ENCODE measurements at places on chromosomes 4 and X. TPM values are rescaled to one million over a fixed set of nuclear protein-coding genes. Genes with fewer than 3 reads are reported as not detected.

GRCh38 chrX:19958552-19959486 lies 32.0 kb downstream of the BCLAF3 start:
- no peak for DNase-seq

GRCh38 chr4:19266566-19266965 lies 985.1 kb upstream of the SLIT2 start:
- no peak for DNase-seq

DNA sequence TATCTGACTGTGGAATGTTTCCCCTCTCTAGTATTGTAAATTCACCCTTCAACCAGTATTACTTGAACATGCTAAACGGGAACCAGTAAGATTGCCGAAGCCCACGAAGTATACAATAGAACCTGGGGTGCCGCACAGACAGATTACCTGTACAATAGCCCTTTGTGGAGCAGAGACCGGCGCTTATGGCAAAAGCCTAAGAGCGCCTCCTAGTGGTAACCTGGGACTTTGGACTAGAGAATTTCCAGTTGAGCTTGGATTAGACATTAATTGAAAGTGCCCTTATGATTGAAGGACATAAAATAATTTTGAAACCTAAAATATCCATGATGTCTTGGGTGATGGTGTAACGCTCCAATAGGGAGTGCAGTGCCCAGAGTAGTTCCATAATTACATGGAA lies 14.1 kb downstream of the ZNF157 start:
- DNase-seq, result peak; percentile 39

DNA sequence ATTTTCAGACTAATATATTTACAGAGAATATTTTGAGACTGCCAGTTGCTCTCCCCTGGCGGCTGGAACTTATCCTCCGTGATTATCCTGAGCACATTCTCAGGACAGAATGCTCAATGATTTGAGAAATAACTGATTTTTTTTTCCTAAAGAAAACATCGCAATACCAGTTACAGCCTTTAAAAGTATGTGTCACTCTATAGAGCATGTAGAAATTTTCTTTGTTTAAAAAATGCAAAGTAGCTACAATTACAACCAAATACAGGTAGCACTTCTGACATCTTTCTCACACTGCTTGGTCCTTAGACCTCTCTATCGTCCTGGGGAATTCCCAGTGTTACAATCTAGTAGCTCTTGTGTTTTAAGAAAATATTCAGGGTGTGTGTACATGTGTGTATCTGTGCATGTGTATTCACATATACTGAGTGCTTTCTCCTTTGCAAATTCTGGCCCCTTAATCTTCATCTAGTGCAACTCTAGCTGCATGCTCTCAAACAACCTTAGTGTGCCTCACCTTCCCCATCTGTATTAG lies 13.8 kb downstream of the APBB2 start:
- no peak for DNase-seq

- DNase-seq, result no peak
Observed at GRCh38 chr4:52266537-52267137, 215.5 kb downstream of the SPATA18 start.

DNA sequence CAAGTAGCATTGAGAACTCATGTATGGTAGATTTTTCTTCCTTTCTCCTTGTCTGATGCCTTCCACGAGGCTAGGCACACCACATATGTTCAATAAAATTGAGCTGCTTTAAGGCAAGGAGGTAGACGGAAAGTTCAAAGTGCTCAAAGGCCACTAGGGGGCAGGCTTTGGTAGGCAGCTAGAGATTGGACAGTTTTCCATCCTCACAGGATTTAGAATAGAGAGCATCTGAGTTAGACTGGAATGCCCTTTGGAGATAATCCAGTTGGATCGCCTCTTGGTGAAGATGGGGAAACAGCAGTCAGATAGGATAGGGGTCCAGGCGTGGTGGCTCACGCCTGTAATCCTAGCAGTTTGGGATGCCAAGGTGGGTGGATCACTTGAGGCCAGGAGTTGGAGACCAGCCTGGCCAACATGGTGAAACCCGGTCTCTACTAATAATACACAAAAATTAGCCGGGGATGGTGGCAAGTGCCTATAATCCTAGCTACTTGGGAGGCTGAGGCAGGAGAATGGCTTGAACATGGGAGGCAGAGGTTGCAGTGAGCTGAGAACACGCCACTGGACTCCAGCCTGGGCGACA lies 30.4 kb downstream of the ELF4 start:
- peak; percentile 54 for DNase-seq

DNA sequence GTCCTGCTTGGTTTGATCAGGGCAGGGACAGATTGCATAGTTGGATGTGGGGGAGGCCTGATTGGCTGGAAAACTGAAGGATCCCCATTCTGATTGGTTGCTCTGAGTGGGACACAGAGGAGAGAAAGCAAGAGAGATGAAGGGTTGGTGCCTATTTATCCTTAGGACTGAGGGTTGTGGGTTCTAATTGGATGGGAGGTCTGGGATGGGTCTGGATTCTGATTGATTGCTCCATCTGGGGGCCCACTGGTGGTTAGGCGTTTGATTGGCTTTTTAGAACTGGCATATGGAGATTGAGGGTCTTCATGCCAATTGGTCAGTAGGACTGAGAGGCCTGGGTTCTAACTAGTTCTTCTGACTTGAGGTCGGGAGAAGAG lies 644 bp upstream of the EBP start:
- no peak for DNase-seq

DNA sequence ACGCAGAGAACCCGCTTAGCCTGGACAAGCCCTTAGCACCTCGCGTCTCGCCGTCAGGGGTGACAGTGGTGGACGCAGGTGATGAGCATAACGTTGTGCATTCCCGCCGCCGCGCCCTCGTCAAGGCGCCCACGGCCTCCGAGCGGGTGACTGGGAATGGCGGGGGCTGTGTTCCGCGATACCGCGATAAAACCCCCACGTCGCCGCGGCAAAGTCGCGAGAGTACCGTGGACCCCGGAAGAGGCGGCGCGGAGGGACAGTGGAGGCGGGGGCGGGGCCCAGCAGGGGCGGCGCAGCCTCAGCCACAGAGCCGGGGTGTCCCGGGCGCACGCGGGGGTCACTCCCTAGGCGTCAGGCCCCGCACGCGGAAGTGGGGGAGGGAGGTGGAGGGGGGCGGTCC lies 53.8 kb downstream of the ZFYVE28 start:
- no peak for DNase-seq

DNA sequence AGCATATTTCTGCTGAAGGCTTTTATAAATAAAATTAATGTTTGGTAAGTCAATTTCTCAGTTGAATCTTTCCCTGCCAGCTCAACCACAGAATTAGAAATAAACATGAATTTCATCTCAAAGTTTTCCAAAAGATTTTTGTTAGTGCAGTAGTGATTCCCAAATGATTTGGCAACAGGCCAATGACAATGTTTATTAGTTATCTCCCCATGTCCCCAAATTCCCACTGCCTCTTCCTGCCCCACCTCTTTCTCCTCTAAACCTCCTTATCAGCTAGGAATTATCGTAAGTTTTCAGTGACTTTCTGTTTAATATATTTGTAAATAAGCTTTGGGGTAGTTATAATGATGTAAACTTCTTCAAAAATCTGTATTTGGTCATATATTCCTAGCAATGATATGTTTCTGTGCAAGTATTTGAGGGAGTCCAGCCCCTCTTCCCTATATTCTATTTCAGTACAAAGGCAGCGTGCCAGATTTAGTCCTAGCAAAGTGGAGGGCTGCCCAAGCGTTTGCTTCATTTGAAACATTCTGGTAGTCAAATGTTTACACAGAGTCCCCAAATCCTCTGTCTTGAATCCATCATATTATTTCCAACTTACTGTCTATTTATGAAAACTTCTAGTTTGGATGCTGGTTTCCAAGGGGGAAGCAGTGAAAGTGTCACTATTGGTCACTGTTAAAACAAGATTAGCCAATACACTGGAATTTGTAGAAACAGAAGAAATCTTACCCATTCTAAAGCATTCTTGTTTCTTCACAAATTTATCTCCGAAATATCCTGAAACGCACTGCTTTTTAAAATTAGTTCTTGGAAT lies 33.7 kb upstream of the ANKRD50 start:
- no peak for DNase-seq

- DNase-seq, result no peak
Observed at GRCh38 chrX:130826249-130826648, 76.8 kb downstream of the ENOX2 start.

- no peak for DNase-seq
Observed at GRCh38 chr4:106063009-106063408, 167.7 kb downstream of the NPNT start.

- no peak for DNase-seq
Observed at GRCh38 chr4:129094347-129094746, 1.0 kb upstream of the SCLT1 start.

- no peak for DNase-seq
Observed at GRCh38 chrX:64202808-64203325, 2.6 kb downstream of the AMER1 start.

DNA sequence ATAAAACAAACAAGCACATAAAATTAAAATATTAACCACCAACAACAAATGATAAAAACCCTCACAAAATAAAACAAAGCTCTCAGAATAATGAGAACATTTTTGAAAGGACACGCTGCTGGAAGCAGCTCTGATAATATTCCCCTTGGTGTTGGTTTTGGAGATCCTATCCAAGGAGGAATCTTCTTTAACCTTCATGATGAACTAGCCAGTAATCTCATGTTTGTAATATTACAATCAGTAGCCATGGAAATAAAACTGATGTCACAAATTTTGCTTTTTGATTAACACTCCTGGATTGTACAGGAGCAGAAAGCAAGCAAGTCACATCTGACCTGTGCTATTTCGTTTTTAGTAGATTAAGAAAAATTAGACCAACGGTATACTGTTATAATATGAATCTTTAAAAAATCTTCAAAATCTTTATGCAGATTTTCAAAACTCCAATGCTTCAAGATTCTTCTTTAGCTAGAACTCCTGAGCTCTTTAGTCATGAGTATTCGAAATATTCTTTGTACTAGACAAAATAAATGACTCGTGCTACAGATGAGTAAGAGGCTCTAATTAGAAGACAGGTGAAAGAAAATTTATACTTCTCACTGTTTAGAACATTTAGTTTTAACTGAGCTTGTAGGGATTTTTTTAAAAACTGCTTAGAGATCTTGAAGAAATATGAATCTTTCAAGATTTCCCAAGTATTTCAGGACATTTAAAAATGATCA lies 154.1 kb downstream of the RASL11B start:
- no peak for DNase-seq

- no peak for DNase-seq
Observed at GRCh38 chrX:102832661-102833060, 104.4 kb upstream of the RAB40AL start.

DNA sequence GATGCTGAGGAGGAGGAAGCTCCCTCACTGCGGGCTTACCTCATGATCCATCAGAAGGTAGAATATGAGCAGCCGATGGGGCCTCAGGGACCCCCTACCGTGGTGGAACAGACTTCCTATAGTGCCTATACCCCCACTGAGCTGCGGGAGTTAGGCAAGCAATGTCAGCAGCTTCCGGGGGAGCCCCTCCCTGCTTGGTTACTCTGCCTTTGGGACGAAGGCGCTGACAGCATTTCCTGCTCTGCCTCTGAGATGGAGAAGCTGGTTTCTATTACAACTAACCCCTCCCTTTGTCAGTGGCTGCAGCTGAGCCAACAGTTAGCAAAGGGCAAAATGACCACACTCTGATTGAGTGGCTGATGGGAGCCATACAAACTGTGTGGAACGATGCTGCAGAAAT lies 430.7 kb downstream of the IDS start:
- no peak for DNase-seq

- no peak for DNase-seq
Observed at GRCh38 chr4:14835708-14836425, 166.4 kb upstream of the CPEB2 start.

GRCh38 chrX:16778545-16778944 lies 7.7 kb upstream of the TXLNG start:
- DNase-seq, result no peak

GRCh38 chr4:1381944-1382541 lies 24.2 kb downstream of the NKX1-1 start:
- DNase-seq, result no peak

DNA sequence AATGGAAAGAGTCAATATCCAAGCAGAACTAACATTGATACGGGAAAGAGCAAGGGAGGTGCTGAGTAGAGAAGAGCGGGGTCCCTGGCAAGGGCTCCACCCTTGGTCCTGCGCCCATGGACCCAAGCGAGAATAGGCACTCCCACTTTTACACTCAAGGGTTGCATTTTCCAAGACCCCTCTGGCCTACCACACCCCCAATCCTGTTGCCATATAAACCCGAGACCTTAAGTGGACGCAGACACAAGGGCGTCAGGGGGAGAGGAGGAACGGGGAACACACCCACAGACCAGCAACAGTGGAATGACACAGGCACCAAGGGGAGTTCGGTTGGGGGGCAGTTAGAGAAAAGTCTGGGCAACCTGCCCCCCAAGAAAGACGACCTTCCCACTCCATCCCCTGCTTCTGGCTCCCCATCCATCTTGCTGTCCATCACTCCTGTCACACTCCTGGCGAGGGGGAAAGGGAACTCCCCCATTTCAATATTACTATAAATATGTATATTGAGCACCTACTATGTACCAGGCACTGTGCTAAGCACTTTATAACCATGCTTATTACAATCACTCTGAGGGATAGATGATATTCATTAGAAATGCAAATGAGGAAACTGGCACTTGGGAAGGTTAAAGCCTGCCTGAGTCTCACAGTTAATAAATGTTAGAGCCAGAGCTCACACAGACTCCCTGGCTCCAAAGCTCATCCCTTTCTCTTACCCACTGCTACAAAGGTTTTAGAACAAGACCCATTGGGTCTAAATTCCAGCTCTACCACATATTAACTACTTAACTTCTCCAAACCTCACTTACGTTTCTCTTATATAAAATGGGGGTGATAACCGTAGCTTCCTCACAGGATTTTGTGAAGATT lies 51.7 kb downstream of the SCD5 start:
- DNase-seq, result no peak

EVC gene
- 12.1 TPM for total RNA-seq

COX7B2 gene
- total RNA-seq, result not detected

DUSP9 gene
- 7.1 TPM for total RNA-seq

GAGE12F gene
- 0.49 TPM for total RNA-seq

CCKAR gene
- total RNA-seq, result not detected

MYOZ2 gene
- not detected for total RNA-seq

SPANXC gene
- not detected for total RNA-seq

SPATA4 gene
- not detected for total RNA-seq

MAGEB2 gene
- 0.10 TPM for total RNA-seq

VMA21 gene
- total RNA-seq, result 117 TPM

NBDY gene
- total RNA-seq, result 52.0 TPM

F11 gene
- total RNA-seq, result not detected

Data from Panc1 (cell line).